ENCODE measurements at places on chromosomes 2 and 18.

- DNase-seq: no peak
Observed at GRCh38 chr2:144607891-144608521, 88.1 kb upstream of the ZEB2 start.

DNA sequence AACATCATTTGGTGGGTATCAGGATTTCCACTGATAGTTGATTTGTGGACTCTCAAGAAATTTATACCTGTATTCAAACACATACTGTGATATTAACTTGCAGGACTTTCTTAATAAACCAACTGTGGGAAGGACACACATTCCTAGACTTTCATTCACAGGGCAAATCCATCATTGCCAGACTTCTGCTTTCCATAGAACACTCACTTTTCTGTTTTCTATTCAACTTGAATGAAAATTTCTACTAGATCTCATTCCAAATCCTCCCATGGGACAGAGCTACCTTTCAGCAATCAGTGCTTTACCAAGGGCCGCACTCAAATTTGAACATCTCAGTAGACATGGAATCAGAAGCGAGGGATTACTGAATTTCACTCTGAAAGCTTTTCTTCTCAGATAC lies 612.5 kb downstream of the IRS1 start:
- DNase-seq: no peak

GRCh38 chr2:18406219-18406618 lies 154.2 kb downstream of the RDH14 start:
- DNase-seq: no peak

DNA sequence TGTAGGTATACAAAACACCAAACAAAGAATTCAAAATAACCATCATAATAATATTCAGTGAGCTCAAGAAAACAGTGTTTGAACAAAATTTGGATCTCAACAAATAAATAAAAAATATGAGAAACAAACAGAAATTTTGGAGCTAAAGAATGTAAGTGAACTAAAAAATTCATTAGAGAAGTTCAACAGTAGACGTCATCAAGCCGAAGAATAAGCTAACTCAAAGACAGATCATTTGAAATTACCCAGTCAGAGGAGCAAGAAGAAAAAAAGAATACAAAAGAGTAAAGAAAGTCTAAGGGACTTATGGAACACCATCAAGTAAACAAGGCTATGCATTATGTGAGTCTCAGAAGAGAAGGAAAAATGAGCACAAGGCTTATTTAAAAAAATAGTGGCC lies 16.6 kb upstream of the SPP2 start:
- DNase-seq: no peak

- no peak for DNase-seq
Observed at GRCh38 chr2:67604360-67604759, 207.2 kb downstream of the ETAA1 start.

All from CD4-positive, alpha-beta T cell treated with Interleukin-2 at 100 ng/mL for 4 hours (primary cell).